ENCODE measurements at places on chromosomes 6 and 20.

GRCh38 chr20:31542201-31542842, 28.1 kb downstream of the HM13 start:
- no peak for DNase-seq

DNA sequence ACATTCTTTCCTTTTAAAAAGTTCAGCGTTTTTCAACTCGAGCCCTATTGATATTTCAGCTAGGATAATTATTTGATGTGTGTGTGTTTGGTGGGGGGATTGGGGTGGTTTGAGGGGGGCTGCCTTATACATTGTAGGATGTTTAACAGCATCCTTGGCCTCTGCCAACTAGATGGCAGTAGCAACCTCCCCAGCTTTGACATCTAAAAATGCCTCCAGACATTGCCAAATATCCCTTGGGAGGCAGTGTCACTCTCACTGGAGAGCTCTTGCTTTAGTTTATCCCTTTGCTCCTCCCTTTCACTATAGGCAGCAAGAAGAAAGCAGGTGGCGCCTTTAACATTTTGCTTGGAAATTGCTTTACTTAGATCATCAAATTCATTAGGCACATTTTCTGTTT, 14.6 kb upstream of the TP53TG5 start:
- DNase-seq = no peak

- DNase-seq = no peak
Measured at GRCh38 chr6:3612341-3613041, 139.0 kb downstream of the PXDC1 start.

DNA sequence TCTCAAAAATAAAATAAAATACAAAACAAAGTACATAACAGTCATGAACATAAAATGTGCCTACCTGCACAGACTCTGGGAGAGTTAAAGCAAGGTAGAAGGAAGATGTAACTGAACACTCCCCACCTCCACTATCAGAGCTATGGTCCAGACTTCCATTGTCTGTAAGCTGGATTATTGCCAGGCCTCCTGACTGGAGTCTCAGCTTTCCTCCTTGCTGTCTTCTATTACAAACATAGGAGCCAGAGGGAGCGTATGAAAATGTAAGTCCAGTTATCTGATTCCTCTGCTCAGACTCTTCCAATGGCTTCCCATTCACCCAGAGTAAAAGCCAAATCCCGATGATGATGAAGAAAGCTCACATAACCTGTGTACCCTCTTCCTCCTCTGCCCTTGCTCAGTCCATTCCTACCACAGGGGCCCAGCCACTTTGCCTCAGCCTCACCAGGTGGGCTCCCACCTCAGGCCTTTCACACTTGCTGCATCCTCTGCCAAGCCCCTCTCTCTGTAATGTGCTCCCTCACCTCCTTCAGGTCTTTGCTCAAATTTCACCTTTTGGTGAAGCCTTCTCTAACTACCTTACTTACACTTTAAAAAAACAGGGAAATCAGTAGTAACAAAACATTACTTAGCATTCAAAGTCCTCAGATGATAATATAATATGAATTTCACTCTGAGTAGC, 194.1 kb downstream of the RIMS1 start:
- DNase-seq = no peak

- no peak for DNase-seq
Measured at GRCh38 chr6:26284537-26285142, 80.4 kb upstream of the BTN3A2 start.

DNA sequence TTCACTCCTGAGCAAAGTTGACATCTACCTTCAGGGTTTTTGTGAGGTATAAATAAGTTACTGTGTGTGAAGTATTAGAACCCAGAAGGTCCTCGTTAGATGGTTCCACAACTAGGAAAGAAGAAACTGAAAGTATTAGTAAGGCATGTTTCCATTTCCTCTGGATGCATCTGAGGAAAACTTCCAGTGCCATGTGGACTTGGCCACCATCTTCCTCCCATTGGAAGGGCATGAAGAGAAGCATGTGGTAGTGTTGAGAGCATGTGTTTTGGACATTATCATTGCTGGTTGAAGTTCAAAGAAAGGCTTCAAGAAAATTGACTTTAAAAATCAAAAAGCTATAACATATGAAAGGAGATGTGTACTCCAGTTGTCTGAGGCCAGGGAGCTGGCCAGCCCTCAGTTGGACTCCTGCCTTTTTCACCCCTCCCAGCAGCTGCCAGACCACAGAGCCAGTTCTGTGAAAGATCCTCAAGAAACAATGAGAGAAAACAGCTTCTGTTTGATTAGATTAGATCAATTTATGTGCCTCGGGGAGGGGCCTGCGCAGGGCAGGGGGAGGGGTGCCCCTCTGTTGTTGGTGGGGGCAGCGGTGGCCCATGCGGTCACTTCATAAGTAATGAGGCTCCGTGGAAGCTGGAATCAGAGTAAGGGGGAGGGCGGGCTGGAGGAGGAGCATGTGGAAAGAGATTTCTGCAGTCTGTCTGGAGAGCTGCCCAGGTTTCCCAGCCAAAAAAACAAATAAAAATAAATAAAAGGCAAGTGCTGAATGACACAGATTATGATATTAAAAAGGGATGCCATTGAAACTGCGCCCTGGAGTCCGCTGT, 154.0 kb downstream of the JARID2 start:
- peak; percentile 25 for DNase-seq

- no peak for DNase-seq
Measured at GRCh38 chr6:96330884-96331283, 190.7 kb upstream of the UFL1 start.

- no peak for DNase-seq
Measured at GRCh38 chr6:126720304-126720703, 380.4 kb downstream of the CENPW start.

DNA sequence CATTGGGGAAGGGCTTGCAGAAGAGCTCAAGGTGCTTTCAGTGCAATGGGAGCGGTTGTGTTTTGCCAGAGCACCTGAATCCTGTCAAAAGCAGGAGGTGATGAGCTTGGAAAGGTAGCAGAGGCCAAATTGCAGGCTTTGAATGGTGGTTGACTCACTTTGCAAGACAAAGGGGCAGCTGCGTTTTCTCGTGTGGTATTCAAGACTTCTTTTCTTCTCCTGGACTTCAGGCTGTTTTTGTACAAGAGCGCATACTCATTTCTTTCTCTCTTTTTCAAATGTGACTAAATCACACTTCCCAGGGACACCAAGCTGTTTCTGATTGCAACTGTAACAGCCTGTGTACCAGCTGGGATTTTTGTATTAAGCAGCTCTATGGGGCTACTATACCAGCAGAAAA, 32.3 kb downstream of the GHRH start:
- DNase-seq = no peak

- no peak for DNase-seq
Measured at GRCh38 chr6:119157506-119157815, 79.0 kb upstream of the FAM184A start.

DNA sequence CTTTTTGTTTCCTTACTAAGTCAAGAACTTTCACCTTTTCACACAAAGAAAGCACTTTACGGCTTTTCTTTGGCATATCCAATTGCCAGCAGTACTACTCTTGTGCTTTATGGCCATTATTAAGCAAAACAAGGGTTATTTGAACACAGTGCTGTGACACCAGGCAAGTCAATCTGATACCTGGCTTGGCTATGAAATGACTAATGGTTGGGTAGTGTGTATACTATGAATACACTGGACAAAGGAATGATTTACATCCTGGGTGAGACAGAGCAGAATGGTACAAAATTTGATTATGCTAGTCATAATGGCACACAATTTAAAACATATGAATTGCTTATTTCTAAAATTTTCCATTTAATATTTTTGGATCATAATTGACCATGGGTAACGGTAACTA, 22.1 kb upstream of the ADGRF1 start:
- DNase-seq = no peak

DNA sequence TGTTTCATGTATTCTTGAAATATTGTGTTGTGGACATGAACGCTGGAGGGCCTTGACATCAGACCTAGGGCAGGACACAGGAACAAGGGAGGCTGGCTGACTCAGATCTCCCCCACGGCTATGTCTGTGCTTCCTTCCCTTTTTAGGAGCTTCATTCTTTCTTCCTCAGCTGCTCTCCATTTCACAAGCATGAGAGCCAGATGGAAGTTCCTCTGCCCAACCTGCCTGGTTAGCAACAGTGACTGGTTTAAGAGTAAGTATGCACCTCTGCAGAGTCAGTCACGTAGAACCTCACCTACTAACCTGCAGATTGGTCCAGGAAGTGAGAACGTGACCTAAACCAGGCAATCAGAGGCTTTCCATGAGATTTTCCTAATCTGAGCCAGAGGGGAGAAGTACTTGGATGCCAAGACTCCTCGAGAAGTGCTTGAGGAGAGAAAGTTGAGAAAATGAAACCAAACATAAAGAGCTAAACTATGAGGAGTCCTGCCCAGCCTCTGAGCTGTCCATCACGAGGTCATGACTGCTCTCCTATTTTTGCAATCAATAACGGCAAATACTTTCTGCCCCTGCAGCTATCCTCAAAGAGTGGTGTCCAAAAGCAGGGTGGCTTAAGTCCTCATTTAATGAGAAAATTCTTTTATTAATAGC, 465.2 kb upstream of the CITED2 start:
- no peak for DNase-seq

GRCh38 chr6:104017410-104018381, 842.0 kb downstream of the HACE1 start:
- no peak for DNase-seq

GRCh38 chr6:52538901-52539354, 37.9 kb downstream of the TRAM2 start:
- no peak for DNase-seq

DNA sequence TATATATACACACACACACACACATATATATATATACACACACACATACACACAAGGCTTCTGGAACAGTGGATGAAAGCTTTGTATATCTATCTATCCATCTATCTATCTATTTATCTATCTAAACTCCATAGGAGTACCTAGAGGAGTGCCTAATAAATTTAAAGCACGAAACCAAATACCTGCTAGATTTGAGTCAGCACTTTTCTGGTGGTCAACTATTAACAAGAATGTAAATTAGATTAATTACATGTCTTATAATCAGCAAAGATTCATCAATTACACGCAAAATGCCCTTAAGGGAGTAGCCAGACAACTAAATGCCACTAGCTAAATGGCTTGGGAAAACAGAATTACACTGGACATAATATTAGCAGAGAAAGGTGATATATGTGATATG, 26.6 kb downstream of the HLA-A start:
- DNase-seq = no peak

- no peak for DNase-seq
Measured at GRCh38 chr6:90144396-90144795, 152.2 kb downstream of the BACH2 start.

- no peak for DNase-seq
Measured at GRCh38 chr6:88556663-88557062, 390.5 kb upstream of the CNR1 start.

GRCh38 chr6:13395272-13396237, 67.2 kb upstream of the TBC1D7 start:
- DNase-seq = no peak

- DNase-seq = no peak
Measured at GRCh38 chr20:32631933-32632460, 41.7 kb downstream of the C20orf203 start.

DNA sequence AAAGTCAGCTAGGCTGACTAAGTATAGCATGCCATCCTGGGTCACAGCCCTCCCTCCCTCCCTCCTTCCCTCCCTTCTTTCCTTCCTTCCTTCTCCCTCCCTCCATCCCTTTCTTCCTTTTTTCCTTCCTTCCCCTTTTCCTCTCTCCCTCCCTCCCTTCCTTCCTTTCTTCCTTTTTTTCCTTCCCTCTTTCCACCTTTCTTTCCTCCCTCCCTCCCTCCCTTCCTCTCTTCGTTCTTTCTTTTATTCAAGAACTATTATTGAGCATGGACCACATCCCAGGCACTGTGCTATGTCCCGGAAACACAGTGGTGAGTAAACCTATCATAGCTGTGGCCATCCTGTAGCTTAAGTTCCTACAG, 106.2 kb upstream of the BACH2 start:
- DNase-seq = no peak

- no peak for DNase-seq
Measured at GRCh38 chr6:68126089-68126749, 508.9 kb upstream of the ADGRB3 start.

DNA sequence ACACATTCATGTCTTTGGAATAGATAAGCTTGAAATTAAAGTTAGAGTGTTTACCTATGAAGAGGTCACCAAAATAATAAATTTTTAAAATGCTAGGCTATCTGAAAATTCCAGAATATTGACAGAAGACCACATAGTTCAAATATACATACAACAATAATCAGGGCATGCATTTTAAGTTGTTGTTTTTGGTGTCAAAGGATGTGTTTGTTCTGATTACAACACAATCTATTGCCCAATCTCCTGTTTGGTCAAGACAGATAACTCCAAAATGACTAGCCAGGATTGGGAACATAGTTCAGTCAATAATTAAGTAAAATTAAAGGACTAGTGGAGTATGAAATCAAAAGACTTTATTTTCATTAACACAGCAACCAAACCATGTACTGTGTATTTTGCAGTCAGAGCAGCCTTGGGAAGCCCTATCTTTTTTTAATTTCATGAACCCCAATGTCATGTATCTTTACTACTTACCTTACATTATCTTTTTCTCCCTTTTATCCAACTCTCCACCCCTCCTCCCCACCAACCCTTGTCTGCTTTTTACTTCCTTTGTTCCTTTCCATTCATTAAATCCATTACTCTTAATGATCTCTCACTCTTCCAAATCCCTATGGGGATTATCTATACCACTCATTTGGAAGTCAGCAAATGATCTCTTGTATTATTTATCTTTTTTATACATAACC, 111.2 kb downstream of the CDK19 start:
- no peak for DNase-seq

- no peak for DNase-seq
Measured at GRCh38 chr20:481167-481566, 18.8 kb upstream of the TBC1D20 start.

DNA sequence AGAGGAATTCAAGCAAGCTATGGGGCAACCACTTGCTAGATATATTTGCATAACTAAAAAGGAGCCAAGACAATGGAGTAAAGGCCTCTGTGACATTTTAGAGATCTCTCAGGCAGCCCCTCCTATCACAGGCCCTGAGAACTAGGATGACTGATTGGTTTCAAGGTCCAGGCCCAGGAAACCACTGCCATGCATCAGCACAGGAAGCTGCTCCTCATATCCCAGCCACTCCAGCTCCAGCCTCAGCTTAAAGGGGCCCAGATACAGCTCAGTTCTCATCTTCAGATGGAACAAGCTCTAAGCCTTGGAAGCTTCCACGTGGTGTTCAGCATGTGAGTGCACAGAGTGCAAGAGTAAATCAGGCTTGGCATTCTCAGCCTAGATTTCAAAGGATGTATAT, 21.1 kb upstream of the THBS2 start:
- no peak for DNase-seq

- no peak for DNase-seq
Measured at GRCh38 chr20:35610833-35611427, 4.7 kb upstream of the SPAG4 start.
